CD4-positive, alpha-beta T cell treated with Interleukin-6 at 100 ng/mL for 8 hours (primary cell): ENCODE measurements at places on chromosomes 16 and 17.

DNA sequence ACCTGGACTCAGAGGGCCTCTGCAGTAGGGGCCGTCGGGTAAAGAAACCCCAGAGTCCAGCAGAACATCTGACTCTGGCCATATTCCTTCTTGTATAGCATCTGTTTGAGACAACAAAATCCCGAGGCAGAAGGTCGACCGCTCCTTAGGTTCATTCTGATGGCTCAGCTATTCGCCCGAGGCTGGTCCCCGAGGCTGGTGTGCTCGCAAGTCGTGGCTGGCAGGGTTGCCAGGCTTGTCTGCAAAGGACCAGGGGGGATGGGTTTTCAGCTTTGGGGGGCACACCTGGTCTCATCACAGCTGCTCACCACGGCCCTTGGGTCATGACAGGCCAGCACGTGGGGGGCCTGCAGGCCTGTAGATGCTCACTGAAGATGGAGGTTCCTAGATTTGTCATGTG lies 119.1 kb downstream of the BANP start:
- no peak for DNase-seq

DNA sequence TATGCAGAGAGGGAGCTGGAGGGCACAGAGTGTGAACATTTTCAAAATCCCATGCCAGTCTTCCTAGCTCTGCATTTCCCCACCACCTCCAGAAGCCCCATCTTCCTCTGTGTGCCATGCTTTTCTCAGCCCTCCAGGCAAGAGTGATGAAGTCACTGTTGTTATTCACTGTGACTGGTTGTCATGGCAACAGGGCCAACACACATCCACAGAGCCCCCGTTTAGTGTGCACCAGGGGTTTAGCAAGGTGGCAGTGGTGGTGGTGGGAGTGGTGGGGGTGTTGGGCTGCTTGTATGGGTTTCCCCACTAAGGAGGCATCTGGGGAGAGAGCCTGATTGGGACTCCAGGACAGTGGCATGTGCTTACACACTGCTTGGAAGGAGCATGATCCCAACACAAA lies 309.9 kb upstream of the ASIC2 start:
- DNase-seq: no peak

- no peak for DNase-seq
These were observed 71.7 kb downstream of the HLF start for GRCh38 chr17:55336426-55336825.

- DNase-seq: no peak
These were observed 269.5 kb upstream of the N4BP1 start for GRCh38 chr16:48879223-48880122.

- DNase-seq: no peak
These were observed 7.8 kb downstream of the HAS3 start for GRCh38 chr16:69113216-69113615.

GRCh38 chr16:56337131-56337857 lies 88.1 kb downstream of the AMFR start:
- DNase-seq: no peak
